Activated T-cell treated with anti-CD3 and anti-CD28 coated beads, Interleukin-2, amount 50 U/mL, for 72 hours (primary cell): ENCODE measurements at places on chromosomes 16 and 17.

- no peak for DNase-seq
- H3K27me3 ChIP-seq: no peaks in the 10 kb centered on the region
- no peak overlapping the region for H3K27ac ChIP-seq
- no peak overlapping the region for H3K4me3 ChIP-seq
- no peaks in the 10 kb centered on the region for H3K4me1 ChIP-seq
Measured at GRCh38 chr17:65670667-65671371, 109.4 kb upstream of the AXIN2 start.

- no peaks in the 10 kb centered on the region for H3K27me3 ChIP-seq
- no peaks in the 10 kb centered on the region for H3K4me1 ChIP-seq
- no peak overlapping the region for H3K27ac ChIP-seq
- no peak overlapping the region for H3K4me3 ChIP-seq
Measured at GRCh38 chr16:81681311-81681710, 97.8 kb upstream of the PLCG2 start.

GRCh38 chr17:58312021-58312630, 16.5 kb downstream of the TSPOAP1 start:
- H3K36me3 ChIP-seq: no peaks in the 10 kb centered on the region
- no peak overlapping the region for H3K27ac ChIP-seq
- no peaks in the 10 kb centered on the region for H3K27me3 ChIP-seq
- no peak overlapping the region for H3K4me3 ChIP-seq
- DNase-seq: no peak

GRCh38 chr16:66146798-66147197, 219.7 kb upstream of the CDH5 start:
- H3K27ac ChIP-seq: no peak overlapping the region
- peaks cover 8% of the 10 kb centered on the region for H3K27me3 ChIP-seq
- H3K4me1 ChIP-seq: no peaks in the 10 kb centered on the region
- H3K4me3 ChIP-seq: no peak overlapping the region
- H3K36me3 ChIP-seq: no peaks in the 10 kb centered on the region

- H3K27me3 ChIP-seq: no peaks in the 10 kb centered on the region
- peaks cover 26% of the 10 kb centered on the region for H3K4me1 ChIP-seq
- DNase-seq: no peak
- no peak overlapping the region for H3K27ac ChIP-seq
- no peak overlapping the region for H3K4me3 ChIP-seq
- H3K36me3 ChIP-seq: no peaks in the 10 kb centered on the region
Measured at GRCh38 chr17:51088287-51088686, 32.4 kb downstream of the SPAG9 start.

- no peaks in the 10 kb centered on the region for H3K36me3 ChIP-seq
- H3K27me3 ChIP-seq: peaks cover 12% of the 10 kb centered on the region
- no peak overlapping the region for H3K4me3 ChIP-seq
- no peaks in the 10 kb centered on the region for H3K4me1 ChIP-seq
- no peak for DNase-seq
Measured at GRCh38 chr16:86129541-86129940, 230.6 kb downstream of the IRF8 start.

- no peak for DNase-seq
- peaks cover 39% of the 10 kb centered on the region for H3K4me1 ChIP-seq
- no peak overlapping the region for H3K27ac ChIP-seq
- no peaks in the 10 kb centered on the region for H3K27me3 ChIP-seq
- H3K36me3 ChIP-seq: peaks cover 23% of the 10 kb centered on the region
- H3K4me3 ChIP-seq: no peak overlapping the region
Measured at GRCh38 chr17:27603880-27604794, 26.9 kb upstream of the LGALS9 start.

DNA sequence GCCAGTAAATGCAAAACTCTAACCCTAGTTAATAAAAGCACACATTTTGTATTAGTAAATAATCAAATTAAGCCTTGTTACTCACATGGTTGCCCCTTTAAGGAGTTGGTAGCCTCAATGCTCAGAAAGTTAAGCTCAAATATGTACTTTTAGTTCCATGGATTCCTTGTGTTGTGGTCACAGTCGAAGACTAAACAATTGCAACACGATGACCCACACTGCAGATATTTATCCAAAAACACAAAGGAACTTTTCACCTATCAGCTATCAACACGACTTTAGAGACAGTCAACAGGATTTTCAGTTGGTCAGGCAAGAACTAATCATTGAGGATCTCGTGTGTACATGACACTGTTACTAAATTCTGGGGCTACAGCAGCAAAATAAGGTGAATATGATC, 47.4 kb upstream of the NUDT7 start:
- DNase-seq: no peak
- no peaks in the 10 kb centered on the region for H3K27me3 ChIP-seq
- H3K4me3 ChIP-seq: no peak overlapping the region
- H3K27ac ChIP-seq: no peak overlapping the region
- no peaks in the 10 kb centered on the region for H3K4me1 ChIP-seq

DNA sequence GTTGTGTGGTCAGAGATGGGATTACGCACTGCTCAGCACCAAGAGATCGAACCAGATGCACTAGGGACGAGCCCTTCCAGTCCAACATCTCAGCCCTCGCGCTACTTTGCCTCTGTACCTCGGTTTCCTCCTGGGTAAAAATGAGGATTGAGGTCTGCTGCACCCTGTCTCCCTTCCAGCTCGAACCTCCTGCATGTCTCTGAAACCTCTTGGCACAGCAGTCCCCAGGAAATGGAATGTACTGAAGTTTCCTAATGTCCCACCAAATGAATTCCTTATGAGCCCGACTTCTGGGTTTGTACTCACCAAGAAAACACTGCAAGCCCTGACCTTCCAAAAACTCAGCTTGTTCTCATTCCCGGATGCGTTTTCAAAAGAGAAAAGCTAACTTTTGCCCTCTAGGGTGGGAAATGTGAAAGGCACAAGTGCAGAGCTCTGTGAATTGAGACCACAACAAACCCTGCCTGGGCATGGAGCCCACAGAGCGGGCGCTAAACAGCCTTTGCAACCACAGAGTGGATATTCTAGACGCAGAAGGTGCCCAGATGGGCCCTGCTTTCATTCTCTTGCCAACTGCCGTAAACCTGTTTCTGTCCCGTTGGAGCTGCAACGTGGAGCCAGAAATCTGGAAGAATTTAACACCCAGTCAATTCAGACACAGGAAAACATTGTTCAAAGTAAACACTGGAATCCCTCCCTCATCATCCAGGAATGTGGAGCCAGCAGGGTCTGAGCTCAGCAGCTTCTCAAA, 10.3 kb downstream of the CDRT4 start:
- no peaks in the 10 kb centered on the region for H3K4me1 ChIP-seq
- no peak for DNase-seq
- H3K27ac ChIP-seq: no peak overlapping the region
- H3K36me3 ChIP-seq: peaks cover 7% of the 10 kb centered on the region

DNA sequence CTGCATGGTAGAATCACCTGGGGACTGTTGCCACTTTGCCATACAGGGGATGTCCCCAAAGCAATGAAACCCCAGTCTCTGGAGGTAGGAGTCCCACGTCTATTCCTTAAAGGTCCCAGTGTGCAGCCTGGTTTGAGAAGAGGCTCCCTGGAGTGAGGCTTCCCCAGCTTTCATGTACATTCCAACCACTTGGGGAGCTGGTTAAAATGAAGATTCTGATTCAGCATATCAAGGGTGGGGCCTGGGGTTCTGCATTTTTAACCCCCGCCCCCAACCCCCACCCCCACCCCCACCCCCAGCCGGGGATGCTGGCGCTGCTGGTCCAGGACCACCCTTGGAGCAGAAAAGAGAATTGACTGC, 241.2 kb downstream of the FOXL1 start:
- no peaks in the 10 kb centered on the region for H3K36me3 ChIP-seq
- no peak overlapping the region for H3K4me3 ChIP-seq
- H3K27ac ChIP-seq: no peak overlapping the region
- no peak for DNase-seq
- H3K27me3 ChIP-seq: peaks cover 19% of the 10 kb centered on the region
- no peaks in the 10 kb centered on the region for H3K4me1 ChIP-seq

- DNase-seq: peak; percentile 59
- no peak overlapping the region for H3K27ac ChIP-seq
- peaks cover 8% of the 10 kb centered on the region for H3K36me3 ChIP-seq
- H3K4me3 ChIP-seq: no peak overlapping the region
- H3K27me3 ChIP-seq: no peaks in the 10 kb centered on the region
Measured at GRCh38 chr16:46908540-46909372, 24.6 kb downstream of the GPT2 start.
